GOT3 (cell line): ENCODE measurements at places on chromosomes 4 and X.

DNA sequence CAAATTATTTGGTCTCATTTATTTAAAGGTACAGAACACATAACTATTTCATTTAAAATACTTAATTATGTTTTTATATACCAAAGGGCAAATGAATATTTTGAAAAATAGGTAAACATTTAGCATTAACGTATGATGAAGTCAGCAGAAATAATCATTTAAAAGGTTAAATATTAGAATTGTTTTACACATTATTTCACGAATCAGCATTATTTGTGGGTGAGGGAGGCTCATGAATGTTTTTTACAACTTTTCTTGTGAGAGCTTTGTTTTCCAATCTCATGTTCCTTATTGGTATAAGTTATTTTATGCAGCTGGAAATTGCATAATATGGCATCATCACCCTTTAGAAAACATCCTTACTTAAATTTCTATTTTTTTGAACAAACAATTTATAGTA lies 73.9 kb upstream of the FSTL5 start:
- DNase-seq: no peak

DNA sequence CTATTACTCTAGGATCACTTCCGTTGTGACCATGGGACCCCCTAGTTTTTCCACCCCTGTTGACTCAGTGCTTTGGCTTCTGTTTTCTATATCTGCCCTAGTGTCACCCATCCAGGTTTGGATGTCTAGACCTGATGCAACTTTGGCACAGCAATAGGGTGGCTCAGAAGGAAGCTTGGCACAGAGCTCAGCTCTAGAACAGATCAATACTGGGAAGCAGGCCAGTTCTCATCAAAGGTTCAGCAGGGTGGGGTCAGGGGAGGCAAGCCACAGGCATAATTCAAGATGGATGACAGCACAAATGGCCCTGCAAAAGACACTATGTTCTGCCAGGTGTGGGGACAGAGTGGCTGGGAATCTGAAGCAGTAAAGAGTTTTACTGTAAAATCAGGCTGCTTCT lies 74.2 kb upstream of the EGFL6 start:
- DNase-seq: no peak

GRCh38 chrX:142204522-142205433 lies at the start of gene MAGEC2:
Gene MAGEC2, minus strand, starts transcription at chrX:142205290. Its CDS starts 1,303 bp downstream, at chrX:142203987.
- no peak for DNase-seq

DNA sequence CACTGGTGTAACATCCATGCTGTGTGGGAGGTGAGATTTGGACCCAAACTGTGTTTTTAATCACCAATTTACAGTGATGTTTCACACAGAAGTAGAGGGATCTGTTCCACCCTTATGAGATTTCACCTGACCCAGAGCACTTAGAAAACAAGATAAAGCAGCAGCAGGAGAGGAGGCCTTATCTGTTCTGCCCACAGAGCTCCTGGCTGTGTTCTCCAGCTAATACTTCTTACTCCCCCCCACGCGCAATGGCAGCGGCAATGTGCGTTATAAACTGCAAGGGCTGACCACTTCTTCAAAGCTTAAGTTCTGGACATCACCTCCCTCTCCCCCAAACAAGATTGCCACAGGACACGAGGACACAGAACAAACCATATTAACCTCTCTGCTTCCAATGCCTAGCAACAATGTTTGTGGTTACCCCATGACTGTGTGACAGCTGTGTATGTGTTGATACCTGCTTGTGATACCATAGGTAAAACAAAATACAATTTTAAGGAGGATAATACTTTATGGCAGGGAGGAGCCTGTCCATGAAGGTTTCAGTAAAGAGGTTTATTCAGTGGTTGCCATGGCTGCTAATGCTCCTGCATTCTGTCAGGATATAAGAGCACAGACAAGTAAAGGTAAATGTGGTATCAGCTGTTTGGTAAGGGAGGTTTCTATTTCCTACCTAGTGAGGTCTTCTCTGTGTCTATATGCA lies 210.0 kb downstream of the SOWAHB start:
- DNase-seq: no peak

GRCh38 chr4:156948133-156948532 lies 23.5 kb downstream of the PDGFC start:
- DNase-seq: no peak

DNA sequence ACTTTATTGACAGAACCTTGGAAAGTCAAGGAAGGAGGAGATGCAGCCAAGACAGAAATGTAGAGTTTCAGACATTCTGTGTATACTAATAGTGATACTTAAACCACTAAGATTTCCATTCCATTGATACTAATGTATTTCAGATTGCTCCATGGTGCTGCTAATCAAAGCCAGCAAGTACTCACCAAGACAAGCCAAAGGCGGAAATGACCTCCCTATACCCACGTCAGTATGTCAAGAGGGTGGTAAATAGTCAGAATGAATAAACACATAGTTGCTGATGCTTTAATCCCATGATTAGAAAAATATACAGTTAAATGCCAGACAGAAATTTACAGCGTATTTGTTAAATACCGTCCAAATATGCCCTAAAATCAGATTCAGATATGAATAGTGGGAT lies 417.8 kb upstream of the INTU start:
- no peak for DNase-seq
